Neural crest cell (in vitro differentiated cells): ENCODE measurements at places on chromosomes 6 and 20.

DNA sequence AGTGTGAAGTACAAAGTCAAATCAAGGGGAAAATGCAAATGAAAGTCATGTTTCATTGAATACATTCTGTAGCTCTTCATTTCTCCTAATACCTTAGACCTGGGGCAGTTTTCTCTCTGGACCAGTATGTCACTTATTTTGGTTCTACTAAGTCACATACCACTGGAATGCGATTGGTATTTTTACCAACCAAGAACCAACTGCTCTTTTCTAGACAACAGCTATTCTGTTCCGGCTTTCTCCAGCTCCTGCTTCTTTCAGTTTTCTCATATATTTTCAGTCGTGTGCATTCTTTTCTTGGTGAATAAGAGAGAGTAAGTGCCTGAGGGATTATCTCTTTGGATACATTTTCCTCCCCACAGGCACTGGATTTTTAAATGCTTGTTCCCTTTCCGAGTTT, 39.2 kb upstream of the SPACA1 start:
- DNase-seq: no peak

DNA sequence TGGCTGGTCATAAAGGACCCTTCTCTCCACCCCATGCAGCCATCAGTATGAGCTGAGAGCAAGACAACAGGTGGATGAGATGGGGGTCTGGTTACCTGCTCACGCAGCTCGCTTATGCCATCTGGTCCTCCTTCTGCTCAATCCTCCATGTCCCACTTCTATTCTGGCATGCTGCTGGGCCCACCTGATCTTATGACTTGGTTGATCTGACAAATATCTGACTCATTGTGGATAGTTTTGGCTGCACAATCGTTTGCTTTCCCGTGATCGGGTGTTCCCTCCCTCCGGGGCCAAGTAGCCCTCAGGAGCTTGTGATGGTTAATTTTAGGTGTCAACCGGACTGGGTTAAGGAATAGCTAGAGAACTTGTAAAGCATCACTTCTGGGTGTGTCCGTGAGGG, 26.6 kb upstream of the ELMO2 start:
- DNase-seq: no peak

- no peak for DNase-seq
Measured at GRCh38 chr20:5131502-5131901, 4.7 kb downstream of the CDS2 start.

GRCh38 chr6:133887156-133887879, 1.6 kb upstream of the TCF21 start:
- DNase-seq: no peak

DNA sequence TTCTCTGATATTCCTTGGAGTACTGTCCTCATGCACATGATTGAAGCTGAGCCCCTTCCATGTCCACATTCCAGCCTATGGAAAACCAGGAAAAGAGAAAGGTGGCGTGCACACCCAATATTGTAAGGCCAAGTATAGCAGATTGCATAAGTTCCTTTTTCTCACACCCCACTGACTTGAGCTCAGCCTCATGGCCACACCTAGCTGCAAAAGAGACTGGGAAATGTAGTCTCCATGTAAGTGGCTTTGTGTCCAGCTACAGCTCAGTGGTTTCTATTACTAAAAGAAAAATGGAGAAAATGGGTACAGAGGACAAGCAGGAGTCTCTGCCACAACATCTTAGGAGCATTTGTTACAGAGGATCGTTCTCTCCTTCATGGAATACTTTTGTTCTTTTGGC, 10.8 kb upstream of the UST start:
- DNase-seq: no peak

GRCh38 chr20:41118632-41119031, 18.7 kb upstream of the PLCG1 start:
- no peak for DNase-seq

DNA sequence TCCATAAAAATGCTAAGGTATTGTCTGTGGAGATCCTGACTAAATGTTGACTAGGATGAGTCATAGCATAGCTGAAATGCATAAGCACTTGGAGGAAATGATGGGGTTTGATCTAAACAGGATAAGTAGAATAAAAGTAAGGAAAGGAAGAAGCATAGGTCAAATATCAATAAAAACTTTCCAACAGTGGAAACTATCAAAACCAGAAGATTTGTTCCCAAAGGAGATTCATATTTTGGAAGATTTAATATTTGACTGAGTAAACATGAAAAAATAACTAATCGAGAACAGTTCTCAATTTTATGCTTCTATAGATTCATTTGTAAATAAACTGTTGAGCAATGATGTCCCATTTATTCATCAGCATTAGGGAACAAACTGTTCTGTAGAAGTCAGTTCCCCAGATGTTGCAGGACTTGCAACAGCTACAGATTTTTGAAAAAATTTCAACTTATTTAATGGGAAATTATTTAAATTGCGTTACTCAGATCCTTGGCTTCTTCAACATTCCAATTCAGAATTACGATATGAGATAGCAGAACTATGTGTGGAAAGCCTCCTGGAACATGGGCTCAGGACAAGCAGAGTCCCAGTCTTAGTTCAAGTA, 133.7 kb upstream of the TBX18 start:
- no peak for DNase-seq

- no peak for DNase-seq
Measured at GRCh38 chr6:169700296-169700695, 1.5 kb downstream of the WDR27 start.

- DNase-seq: no peak
Measured at GRCh38 chr20:3927486-3928291, 38.5 kb downstream of the PANK2 start.

DNA sequence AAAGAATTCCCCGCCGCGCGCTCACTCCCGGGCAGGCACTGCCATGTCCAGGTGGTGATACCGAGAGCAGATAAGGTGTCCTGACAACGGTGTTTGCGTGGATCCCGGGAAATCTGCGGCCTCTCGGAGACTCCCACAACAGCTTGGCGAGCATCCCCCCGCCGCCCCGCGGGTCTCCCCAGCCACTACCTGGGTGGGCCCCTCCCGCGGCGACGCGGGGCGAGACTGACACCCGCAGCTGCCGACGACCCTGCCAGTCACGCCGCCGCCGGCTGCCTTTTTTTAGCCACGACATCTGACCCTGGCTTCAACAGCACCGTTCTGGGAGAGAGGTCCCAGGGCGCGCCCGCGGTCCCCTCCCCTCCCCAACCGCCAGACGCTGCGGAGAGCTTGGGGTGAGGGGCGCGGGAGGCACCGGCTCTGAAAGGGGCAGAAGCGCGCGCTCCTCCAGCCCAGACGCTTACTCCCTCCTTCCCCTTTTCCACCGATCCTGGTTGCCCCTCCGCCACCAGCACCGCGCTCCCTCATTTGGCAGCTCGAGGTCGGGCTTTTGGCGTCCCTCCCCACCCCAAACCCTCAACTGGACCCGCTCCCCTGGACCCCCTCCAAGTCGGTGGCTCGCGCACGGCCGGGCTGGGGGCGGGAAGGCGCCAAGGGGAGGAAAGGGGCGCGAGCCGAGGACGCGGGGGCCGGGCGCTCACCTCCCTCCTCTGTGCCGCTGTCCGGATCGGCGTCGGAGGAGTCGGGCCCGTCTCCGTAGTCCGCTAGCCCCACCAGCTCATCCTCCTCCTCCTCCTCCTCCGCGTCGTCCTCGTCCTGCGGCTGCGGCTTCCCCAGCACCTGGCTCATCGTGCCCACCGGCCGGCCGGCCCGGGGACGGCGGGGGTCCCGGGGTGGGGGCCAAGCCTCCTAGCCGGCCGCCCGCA, 665 bp downstream of the RRAGD start:
- peak; percentile 46 for DNase-seq

GRCh38 chr6:31791324-31792089, 4.0 kb downstream of the VARS1 start:
- DNase-seq: peak; percentile 74

DNA sequence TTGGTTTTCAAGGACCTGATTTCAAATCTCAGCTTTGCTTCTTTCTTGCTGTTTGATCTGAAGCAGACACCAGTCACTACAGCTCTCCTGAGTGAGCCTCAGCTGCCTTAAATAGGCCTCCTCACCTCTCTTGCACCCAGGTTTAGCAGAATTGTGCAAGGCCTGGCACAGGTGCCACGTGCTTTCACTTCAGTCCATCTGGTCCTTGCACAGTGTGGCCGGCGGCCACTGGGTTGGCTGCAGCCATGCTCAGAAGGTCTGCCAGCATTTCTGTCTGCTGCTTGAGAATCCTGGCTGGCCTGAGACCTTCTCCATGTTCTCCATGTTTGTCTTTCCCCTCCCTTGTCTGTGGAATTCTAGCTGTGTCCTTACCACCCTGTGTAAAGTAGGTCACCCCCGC, 14.5 kb upstream of the DAAM2 start:
- no peak for DNase-seq

GRCh38 chr6:107061125-107062020, 33.4 kb downstream of the MTRES1 start:
- no peak for DNase-seq

DNA sequence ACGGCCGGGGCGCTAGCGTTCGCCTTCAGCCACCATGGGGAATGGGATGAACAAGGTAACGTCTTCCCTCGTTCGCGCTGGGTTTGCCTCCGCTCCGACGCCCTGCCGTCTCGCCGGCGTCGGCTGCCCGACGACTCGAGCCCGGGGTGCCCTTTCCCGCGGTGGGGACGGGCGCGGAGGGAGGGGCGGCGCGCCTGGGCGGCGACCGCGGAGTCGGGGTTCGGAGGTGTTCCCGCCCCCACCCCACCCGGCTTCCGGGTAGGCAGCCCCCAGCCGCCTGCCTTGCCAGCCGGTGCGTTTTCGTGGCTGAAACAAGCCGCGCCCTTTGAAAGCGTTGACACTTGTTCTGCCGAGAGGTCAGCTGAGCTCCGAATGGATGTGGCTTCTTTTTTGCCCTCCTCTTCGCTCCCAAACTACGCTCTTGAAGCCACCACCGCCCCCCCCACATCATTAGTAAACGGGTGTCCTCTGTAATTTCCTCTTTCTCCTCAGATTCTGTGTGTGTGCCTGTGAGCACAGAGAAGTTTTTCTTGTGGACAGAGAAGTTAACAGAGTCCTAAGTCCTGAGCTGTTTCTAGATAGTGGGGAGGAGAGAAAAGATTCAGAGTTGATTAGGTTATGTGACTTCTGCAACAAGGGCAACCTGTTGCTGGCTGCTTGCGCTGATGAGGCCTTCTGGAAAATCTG, 362 bp downstream of the DUSP22 start:
- no peak for DNase-seq
